ENCODE measurements at places on chromosomes 5 and 9.

DNA sequence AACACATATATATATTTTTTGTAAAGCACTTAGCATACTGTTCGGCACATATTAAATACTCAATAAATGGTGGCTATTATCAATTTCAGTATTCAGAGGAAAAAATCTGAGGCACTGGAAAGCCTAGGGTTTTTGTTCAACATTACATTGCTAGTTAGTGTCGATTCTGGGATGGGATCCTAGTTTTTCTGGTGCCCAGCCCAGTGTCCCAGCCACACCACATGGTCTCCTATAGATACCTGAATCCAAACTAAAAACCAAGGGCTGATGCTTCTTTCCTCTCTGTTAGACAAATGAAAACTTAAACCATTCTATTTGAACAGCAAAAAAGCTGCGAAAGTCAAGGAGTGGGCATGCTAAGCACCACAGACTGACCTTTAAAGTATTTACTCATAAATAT lies 810.7 kb upstream of the DMAC1 start:
- DNase-seq, result no peak

DNA sequence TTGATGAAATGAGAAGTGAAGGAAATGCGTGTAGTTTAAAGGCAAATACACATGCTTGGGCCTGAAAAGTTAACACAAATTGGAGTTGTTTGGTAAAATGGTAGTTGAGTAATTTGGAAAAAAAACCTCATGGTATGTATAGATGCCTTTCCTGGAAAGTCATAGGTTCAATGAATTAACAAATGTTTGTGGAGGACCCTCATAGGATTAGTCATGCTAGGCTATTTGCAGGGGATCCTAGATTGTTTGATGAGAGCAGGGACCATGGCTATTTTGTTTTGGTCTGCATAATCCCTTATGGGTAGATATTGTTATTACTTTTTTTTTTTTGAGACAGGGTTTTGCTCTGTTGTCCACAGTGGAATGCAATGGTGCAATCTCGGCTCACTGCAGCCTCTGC lies 93.5 kb upstream of the NR3C1 start:
- DNase-seq, result no peak

- DNase-seq, result no peak
Measured at GRCh38 chr5:125311743-125312142, 565.3 kb upstream of the ZNF608 start.

- DNase-seq, result no peak
Measured at GRCh38 chr5:170648541-170648940, 135.0 kb upstream of the GABRP start.

- no peak for DNase-seq
Measured at GRCh38 chr5:143176048-143176447, 227.4 kb downstream of the NR3C1 start.

DNA sequence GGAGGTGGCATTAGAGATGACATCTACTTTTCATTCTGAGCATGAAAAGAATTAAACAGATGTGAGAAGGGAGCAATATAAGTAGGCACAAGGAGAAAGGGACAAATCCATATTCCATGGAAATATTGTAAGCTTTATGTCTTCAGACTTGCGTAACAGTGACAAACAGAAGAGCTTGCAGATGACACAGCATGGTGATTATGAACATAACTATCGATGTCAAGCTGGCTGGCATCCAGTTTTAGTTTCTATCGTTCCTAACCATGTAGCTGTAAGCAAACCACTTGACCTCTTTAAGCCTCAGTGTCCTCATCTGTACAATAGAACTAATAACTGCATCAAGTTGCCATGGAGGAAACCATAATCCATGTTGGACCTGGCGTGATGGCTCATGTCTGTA lies 246.7 kb upstream of the ADRA1B start:
- DNase-seq, result no peak

DNA sequence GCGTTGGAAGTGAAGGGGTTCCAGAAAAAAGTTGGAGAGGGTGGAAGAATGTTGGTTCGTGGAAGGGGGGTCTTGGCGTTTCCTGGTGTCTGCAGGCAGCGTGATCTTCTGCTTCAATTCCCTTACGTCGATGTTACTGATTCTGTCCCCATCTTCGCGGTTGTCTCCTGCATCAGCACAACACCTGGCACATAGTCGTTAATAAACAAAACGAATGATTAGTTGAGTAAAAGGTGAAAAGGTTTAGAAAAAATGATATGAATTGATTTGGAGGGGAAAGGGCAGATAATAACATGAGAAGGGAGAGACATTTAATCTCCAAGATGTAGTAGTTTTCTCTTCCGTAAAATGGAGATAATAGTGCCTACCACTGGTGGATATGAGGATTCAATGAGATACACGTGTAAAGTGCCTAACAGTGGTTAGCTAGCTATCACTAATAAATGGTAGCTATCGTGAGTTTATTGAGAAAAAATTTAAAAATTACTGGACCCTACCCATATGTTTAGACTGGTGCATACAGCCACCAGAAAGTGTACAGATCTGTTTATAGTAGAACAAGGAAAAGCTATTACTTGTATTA lies 556 bp downstream of the MTREX start:
- DNase-seq, result no peak

- DNase-seq, result no peak
Measured at GRCh38 chr9:130537346-130538050, 41.9 kb upstream of the FUBP3 start.

DNA sequence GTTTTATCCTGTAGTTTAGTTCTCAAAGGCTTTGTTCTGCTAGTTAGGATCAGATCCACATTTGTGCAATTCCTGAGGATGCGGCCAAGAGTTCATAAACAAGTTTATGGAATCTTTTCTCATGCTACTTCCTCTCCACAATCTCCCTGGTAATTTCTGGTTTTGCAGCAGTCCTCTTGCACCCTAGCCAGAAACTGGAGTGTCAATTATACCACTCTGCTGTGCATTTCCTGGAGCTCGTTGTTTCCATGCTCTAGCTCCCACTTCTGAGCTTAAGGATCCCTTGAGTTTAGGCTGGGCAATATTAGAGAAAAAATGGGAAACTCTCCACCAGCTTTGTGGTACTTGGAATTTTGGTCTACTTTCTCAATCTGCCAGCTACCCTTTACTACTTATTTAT lies 474.7 kb downstream of the DIRAS2 start:
- DNase-seq, result no peak

GRCh38 chr5:107263387-107264018 lies 407.2 kb downstream of the EFNA5 start:
- DNase-seq, result no peak

- no peak for DNase-seq
Measured at GRCh38 chr9:134570151-134570621, 71.4 kb upstream of the COL5A1 start.

- no peak for DNase-seq
Measured at GRCh38 chr9:80952363-80952922, 736.9 kb downstream of the TLE1 start.

GRCh38 chr5:140221697-140222223 lies 46.8 kb downstream of the CYSTM1 start:
- no peak for DNase-seq

- no peak for DNase-seq
Measured at GRCh38 chr9:31520301-31521085, 864.0 kb upstream of the ACO1 start.

- DNase-seq, result no peak
Measured at GRCh38 chr9:36791222-36791950, 218.7 kb downstream of the MELK start.

GRCh38 chr5:147898875-147899401 lies 7.4 kb downstream of the C5orf46 start:
- DNase-seq, result no peak

DNA sequence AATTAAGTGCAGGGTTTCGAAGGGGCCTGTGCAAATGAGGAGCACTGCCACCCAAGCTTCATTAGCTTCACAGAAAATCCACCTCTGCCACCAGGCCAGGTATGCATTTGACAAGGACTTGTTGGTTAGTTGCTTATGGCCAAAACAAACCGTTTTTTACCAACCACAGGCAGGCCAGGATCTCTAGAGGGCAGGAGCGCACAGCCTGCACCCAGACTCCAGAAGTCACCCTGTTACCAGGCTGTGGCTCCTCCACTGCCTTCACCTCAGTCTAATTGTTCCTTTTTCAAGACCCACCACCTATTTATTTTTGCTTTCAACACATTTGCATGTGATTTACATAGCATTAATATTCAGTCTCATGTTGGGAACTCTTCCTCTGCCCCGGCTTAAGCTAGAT lies 78.3 kb upstream of the HSPA9 start:
- no peak for DNase-seq

- no peak for DNase-seq
Measured at GRCh38 chr9:121322037-121322736, 47.9 kb downstream of the STOM start.

DNA sequence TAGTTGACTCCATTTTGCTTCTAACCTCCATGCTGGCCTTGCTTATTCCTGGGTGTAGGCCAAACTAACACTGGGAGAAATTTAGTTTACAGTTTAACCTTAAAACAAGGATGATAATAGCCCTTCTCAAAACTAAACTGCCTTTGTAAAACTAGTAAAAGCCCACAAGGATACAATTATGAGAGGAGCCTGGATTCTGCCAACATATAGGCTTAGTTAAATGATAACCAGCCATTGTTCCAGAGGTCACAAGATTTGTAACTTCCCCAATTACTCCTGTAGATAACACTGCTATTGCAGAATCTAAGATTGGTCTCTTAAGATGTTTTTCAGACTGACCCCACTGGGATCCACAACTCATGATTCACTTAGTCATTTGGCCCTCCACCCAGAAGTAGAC lies 2300.3 kb upstream of the C9orf72 start:
- no peak for DNase-seq

- DNase-seq, result no peak
Measured at GRCh38 chr5:143606043-143606752, 202.7 kb upstream of the NR3C1 start.

DNA sequence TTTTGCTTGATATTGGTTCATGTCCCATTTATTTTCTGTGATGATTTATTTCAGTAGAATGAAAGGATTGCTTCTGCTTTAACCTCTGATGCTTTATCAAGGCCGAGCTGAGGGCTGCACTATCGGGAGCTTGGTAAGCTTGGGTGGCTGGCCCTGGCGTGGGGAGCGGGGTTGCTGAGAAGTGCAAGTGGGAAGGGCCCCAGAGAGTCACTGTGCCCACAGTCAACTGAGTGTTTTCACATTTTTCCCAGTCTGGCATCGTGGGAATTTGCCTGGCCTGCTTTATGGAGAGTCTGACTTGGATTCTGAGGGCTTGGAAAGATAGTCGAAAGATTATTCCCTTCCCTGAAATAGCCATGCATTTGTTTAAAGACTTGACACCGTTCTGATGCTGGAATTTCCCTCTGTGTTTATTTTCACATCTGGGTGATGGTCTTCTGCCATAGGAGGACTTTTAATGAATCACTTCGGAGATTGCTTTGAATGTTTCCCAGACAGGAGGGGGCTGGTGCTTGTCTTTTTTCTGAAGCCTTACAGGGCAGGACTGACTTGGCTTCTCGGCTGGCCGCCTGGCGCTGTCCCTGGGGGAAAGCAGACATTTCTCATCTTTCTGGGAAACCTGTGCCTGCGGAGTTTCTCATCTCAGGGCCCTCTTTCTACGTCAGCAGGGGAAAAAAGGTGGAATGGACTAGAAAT lies 139.0 kb downstream of the BOD1 start:
- DNase-seq, result no peak

DNA sequence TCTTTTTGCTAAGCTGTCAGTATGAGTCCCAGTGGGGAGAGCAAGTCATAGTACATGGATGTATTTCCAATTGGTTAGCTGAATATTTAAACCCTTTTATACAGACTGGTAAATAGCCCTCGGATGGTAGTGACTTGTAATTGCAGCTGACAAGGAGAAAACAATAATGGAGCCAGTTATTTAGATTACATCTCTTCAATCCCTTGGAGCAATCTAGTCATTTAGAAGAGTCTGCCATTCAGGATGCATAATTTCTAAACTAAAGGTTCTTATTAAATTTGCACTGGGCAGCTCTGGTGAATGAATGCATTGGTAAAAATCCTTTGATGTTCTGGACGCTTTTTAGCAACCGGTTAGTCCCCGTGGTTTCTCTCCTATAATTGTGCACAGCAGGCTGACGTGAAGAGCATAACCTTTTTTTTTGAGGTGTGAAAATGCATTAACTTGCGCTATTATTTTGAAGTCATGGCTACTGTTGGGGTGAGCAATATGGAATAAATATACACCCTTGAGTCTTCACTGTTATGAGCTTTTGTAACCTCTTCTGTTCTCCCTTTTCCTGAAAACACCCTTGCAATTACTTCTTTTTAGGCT lies 158.6 kb upstream of the CD180 start:
- DNase-seq, result no peak

- no peak for DNase-seq
Measured at GRCh38 chr5:113293975-113294310, 140.8 kb downstream of the TSSK1B start.

GRCh38 chr9:127451858-127452656 lies 747 bp downstream of the LRSAM1 start:
- DNase-seq, result no peak

Data from activated CD8-positive, alpha-beta memory T cell treated with anti-CD3 and anti-CD28 coated beads for 1 hour (primary cell).